ENCODE measurements at places on chromosomes 7 and 10. TPM values are rescaled to one million over a fixed set of nuclear protein-coding genes. Genes with fewer than 3 reads are reported as not detected.

Gene HOXA7
- total RNA-seq, result 1.5 TPM

Gene NUTM2B
- total RNA-seq, result 0.25 TPM

Gene SEMA3D
- 0.32 TPM for total RNA-seq

Gene MSMB
- not detected for total RNA-seq

Gene UBE2D1
- 12.3 TPM for total RNA-seq

Gene NPFFR1
- not detected for total RNA-seq

Gene GPER1
- 1.1 TPM for total RNA-seq

Gene EN2
- total RNA-seq, result not detected

Gene C10orf95
- not detected for total RNA-seq

Gene LBX1
- total RNA-seq, result not detected

Gene SLC13A1
- not detected for total RNA-seq

Gene TNPO3
- total RNA-seq, result 38.7 TPM

Gene RABGEF1
- total RNA-seq, result 18.0 TPM

Gene GPRIN2
- total RNA-seq, result not detected

Gene HGF
- 0.82 TPM for total RNA-seq

Gene PROSER2
- total RNA-seq, result 3.9 TPM

Gene DENND2A
- total RNA-seq, result under 0.01 TPM

Gene RNF32
- 0.25 TPM for total RNA-seq

Gene FANK1
- 2.3 TPM for total RNA-seq

Gene HABP2
- total RNA-seq, result not detected

Gene OPALIN
- not detected for total RNA-seq

Gene MACROH2A2
- total RNA-seq, result 0.16 TPM

Gene GPR26
- not detected for total RNA-seq

Gene TMEM270
- total RNA-seq, result not detected

Gene NHLRC2
- 6.2 TPM for total RNA-seq

Gene PNLIP
- not detected for total RNA-seq

Gene CDHR3
- 0.81 TPM for total RNA-seq

Gene HHEX
- total RNA-seq, result 66.4 TPM

Data from bladder microvascular endothelial cell (primary cell).